Thymus (tissue), 14 donors: ENCODE measurements at places on chromosomes 7 and 10.

DNA sequence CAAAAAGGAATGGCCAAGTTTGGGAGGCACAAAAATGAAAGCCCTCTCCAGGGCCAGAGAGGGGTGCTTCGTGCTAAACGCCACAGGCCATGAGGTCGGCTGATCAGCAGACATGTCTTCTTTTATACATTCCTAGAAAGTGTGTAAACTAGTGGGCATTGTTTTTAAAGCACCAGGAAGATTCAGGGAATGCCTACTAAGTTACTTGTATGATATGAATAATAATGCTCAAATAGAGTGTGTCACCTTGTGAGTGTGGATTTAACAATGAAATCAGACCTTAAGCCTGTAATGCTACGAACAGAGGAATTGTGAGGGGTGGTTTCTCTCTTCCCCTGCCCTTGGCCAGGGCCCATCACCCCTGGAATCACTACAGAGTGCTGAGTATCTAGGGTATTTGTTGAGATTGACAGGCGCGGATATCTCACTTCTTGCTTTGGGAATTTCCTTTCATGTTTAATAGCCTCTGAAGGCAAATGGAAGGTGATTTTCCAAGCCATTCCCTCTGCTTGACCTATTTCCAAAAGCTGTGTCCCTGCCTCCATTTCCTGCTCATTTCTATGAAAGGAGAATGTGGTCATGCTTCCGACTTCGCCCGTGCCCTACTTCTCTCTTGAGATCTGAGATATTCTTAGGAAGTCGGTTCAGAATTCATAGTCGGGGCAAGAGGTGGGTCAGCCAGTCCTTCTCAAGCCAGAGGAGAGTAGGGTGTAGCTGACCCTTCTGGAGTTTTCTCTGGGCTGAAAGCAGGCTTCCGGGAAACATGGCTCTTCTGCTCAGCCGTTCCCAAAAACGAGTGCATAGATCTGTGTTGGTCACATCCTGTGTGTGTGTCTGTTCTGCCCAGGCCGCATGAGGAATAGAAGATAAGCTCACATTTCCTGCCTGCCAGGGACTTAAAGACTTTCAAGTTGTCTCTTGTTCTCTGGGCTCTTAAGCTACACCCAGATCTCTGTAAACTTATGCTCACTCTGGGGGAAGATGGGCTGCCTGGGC lies 167.8 kb upstream of the ITGB1 start:
- DNase-seq: peak; percentile 38

GRCh38 chr10:24814568-24815313 lies 91.1 kb upstream of the ARHGAP21 start:
- DNase-seq: no peak

DNA sequence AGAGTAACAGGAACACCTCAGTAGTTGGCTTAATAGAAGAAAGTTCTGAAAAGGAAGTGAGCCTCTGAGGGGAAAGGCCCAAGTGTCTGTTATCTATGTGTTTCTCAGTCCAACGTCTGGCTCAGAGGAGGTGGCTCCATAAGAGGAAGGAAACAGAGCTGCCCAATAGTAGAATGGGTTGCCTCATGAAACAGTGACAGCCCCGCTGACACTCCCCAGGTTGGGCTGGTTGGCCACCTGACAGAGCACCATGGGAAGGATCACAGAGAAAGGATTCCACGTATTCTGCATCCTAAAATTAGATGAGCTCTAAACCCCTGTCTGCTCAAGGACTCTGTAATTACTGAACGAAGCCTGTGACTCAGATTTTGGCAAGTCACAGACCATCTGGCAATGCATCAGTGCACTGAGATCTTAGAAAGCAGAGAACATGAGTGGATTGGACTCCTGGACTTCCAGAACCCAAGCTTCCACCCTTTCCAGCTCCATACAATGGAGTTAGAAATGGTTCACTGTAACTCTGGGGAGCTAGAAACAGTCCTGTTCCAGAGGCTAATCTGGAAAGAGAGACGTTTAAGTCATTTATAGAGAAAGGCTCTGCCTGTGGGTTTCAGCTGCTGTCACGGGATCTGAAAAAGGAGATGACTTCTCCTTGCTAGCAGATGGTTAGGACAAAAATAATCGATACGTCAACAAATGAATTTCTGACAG lies 2.9 kb downstream of the PKD2L1 start:
- DNase-seq: no peak

DNA sequence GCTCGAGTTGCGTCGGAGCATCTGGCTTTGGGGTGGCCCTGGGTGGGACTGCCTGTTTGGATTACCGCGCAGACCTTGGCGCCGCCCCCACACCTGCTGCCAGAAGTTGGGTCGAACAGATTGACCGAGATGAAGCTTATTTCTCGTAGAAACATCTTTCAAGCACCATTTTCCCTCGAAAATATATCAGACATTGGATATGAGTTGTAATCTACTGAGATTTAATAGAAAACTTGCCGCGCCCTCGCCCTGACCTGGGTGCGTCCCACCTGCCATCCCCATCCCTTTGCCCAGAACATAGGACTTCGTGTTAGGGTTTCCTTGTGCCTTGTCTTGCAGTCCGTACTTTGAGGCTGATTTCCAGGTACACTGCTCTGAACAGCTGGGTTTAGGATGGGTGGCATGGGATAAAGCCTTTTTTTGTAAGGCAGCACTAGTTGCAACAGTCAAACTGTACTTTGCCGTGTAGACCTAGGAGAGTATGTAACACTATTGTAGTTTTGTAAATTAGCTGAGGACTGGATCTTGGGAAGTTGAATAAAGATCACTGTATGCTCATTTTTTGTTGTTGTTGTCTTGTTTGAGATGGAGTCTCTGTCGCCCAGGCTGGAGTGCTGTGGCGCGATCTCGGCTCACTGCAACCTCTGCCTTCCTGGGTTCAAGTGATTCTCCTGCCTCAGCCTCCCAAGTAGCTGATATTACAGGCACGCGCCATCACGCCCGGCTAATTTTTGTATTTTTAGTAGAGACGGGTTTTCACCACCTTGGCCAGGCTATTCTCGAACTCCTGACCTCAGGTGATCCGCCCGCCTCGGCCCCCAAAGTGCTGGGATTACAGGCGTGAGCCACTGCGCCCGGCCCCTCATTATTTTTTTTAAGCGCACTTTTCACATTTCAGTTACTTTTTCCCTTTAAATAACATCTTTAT lies 978 bp downstream of the OGDH start:
- DNase-seq: no peak

- DNase-seq: peak; percentile 94
Measured at GRCh38 chr7:100478958-100479660, at the start of gene TSC22D4. TSC22D4 (minus strand) TSS chr7:100479214; CDS start chr7:100478038, 1,176 bp downstream.

DNA sequence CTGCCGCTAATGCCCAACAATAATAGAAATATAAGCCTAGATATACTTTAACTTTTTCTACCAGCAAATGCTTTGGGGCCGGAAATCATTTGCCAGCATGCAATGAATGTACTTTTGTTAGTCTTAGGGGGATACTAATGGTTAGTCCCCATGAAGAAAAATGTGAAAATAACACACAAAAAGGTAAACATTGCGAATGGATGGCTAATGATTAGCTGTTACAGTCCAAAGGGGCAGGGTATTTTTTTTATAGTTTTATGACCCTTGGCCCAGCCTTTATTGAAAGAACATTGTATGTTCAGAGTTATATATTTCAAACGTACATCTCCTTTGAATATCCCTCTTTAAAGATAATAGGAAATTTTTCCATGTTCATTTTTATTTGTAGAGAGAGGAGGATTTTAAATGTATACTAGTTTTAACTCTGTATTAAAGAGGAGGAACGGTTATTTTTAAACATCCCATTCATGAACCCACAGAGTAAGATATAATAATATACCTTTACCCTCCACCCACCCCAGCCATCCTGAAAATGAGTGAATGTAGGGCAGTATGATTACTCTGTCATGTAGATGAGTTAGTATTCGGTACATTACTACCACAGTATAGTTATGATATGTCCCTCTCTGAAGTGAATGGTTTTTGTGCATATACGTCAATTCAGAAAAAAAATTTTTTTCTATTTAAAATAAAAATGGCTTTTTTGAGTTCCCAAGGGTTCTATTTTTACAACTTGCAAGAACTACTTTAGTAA lies 63.6 kb downstream of the ARID5B start:
- DNase-seq: no peak

DNA sequence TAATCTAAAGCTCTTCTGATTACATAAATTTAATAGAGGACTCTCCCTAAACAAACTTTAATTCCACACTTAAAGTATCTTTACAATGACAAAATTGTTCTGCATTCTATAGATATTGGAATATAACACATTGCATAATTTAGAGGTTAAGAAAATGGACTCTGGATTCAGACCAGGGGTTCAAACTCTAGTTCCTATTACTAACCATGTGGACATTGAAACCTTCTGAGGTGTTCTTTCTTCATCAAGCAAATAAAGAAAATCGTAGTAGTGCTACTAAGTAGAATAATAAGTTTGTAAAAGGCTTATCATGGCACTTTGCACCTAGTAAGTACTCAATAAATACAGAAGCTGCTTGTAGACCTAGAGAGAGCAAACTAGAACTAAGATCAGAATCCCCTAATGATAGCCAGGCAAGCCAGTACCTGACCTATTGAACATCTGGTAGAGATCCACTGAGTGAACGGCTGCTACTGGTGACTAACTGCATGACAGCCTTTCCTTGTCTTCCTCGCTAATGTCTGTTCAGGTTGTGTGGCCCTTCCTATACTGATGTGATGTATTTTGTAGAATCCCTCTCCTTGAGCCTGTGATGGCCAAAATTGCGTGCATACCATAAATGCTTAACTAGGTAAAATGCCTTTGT lies 430.3 kb downstream of the KCNMA1 start:
- no peak for DNase-seq

GRCh38 chr10:24034571-24034970 lies 174.4 kb upstream of the KIAA1217 start:
- DNase-seq: no peak

DNA sequence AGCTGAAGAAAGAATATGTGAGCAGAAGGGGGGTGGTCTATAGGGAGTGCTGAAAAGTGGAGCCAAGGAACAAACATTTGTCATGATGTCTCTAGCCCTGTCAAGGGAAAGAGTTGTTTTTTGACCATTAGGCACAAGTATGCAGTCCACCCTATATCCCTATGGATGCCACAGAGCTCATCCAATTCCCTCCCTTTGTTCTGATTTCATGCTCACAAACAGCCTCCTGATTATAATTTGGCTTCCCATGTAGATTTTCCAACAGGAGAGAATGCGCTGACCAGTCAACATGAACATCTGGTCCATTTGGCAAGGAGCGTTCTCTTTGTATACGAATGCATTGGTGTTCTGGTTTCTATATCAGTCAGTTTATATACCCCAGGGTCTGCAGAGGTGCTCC lies 12.1 kb upstream of the CEP41 start:
- DNase-seq: no peak

GRCh38 chr7:111531993-111532392 lies 30.3 kb downstream of the IMMP2L start:
- no peak for DNase-seq

DNA sequence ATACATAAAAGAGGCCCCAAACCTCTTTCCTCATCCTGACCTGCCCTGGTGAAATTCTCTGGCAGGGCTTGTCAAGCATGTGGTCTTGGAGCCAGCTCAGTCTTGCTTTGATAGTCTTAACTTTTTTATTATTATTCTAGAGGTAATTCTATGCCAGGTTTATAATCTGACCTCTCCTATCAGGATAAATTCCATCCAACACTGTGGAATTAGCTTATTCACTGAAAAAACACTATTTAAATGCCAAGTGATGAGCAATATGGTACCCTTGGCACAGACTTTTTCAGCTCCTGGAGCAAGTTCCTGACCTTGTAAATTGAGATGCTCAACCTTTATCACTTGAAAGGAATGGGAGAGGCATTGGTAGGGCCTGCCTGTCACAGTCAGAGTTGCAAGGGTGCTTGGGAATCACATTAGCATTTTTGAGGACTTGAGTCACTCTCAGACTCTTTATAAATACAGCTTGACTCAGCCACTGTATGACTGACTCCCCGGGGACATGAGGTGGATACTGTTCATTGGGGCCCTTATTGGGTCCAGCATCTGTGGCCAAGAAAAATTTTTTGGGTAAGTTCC lies at the start of gene CPA4:
Gene CPA4 (plus strand): TSS at position 480 of the 576 bp plus-strand sequence. CDS start 20 bp downstream, at position 500.
- DNase-seq: no peak

DNA sequence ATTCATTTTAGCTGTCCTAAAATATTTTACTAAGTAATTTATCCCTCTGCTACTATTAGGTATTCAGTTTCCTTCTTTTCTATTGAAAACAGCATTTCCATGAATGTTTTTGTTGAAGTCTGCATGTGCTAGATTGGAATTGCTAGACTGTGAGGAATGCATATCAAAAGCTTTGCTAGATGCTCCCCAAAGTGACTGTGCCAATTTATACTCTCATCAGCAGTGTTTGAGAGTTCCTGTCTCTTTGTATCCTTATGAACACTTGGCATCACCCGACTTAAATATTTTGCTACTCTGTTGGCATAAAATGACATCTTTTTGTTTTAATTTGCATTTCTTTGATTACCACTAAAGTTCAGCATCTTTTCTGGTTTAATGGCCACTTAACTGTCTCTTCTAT lies 45.0 kb upstream of the PRR15 start:
- no peak for DNase-seq

GRCh38 chr10:73332379-73332778 lies 26.3 kb downstream of the CFAP70 start:
- DNase-seq: no peak

GRCh38 chr7:23242321-23242720 lies 4.3 kb upstream of the GPNMB start:
- peak; percentile 26 for DNase-seq

DNA sequence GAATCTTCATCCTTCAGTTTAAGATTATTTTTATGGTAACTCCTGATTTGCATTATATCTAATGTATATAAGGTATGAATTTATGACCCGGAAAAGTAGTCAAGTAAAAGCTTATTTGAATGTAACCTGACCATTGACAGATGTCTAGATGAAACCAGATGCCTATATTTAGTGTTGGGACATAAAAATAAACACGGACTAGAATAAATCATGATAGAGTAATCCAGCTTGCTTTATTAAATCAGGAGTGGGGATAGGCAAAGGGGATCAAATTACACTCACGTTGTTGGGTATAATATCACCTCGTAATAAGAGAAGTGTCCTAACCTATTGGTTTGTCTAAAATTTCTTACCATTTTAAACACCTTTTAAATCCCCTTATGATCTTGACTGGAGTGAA lies 244.6 kb downstream of the AGMO start:
- no peak for DNase-seq

DNA sequence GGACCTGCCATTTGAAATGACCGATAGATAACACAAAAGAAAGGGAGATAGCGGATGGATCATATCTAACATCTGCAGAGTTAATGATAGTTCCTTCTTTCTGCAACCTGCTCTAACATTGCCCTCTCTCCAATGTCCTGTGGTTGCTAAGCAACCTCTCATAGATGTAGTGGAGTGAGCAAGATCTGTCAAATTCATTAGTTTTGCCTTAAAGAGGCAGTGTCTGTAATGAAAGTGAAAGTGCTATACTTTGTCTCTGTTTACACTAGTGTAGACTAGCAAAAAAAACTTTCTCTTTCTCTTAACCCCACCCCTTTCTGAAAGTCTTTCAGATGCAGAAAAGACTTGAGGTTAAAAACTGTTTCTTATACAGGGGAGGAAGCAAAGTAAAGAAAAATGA lies 1196.9 kb downstream of the SORCS3 start:
- no peak for DNase-seq
